ENCODE measurements at places on chromosomes 1 and 21.

- DNase-seq = no peak
Observed at GRCh38 chr1:152511596-152511995, 993 bp downstream of the LCE5A start.

GRCh38 chr1:24502065-24502708, 449 bp upstream of the RCAN3 start:
- DNase-seq = peak; percentile 75

DNA sequence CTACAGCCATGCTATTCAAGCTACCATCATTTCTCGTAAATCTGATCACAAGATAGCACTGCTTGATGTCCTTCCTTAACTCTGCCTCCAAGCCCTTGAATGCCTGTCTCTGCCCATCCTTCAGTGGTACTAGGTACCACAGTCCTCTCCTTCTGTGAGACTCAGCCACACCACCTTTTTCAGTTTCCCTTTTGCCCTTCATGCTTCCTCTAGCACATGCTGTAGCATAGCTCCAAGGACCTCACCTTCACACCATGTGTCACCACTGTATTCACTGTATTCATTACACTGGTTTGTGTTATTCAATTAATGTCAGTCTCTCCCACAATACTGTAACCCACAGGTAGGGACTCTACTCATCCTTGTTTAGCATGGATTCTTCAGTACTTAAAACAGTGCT, 8.0 kb upstream of the TP53BP2 start:
- DNase-seq = no peak

- DNase-seq = no peak
Observed at GRCh38 chr1:162688521-162688920, 56.3 kb downstream of the DDR2 start.

DNA sequence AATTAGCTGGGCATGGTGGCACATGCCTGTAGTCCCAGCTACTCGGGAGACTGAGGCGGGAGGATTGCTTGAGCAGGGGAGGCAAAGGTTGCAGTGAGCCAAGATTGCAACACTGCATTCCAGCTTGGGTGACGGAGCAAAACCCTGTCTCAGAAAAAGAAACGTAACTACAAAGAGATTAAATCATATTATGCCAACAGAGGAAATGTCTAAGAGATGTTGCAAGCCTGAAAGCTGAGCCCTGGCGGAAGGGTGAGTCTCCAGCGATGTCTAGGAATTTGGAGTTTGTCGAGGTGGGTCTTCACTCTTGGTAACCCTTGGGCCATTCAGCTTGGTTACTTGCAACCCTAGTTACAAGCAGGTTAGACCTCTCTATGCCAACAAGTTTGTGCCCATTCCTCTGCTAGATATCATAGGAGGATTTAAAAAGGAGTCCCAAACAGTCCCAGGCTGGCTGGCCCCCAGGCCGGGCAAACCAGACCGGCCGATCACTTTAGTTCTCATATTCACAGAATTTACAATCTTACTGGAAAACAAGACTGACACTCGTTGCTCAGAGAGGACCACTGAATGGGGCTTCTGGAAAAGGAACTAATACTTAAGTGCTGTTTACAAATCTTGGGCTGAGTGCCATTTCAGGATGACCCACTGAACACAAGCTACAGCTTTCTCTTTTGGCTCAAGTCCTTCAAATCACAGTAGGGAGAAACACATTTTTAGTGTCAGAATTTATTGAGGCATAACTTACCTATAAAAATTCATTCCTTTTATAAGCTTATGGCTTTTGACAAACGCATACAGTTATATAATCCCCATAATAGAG, 27.1 kb downstream of the SLC30A1 start:
- DNase-seq = no peak

GRCh38 chr1:116569776-116570357, 959 bp downstream of the CD58 start:
- DNase-seq = no peak

DNA sequence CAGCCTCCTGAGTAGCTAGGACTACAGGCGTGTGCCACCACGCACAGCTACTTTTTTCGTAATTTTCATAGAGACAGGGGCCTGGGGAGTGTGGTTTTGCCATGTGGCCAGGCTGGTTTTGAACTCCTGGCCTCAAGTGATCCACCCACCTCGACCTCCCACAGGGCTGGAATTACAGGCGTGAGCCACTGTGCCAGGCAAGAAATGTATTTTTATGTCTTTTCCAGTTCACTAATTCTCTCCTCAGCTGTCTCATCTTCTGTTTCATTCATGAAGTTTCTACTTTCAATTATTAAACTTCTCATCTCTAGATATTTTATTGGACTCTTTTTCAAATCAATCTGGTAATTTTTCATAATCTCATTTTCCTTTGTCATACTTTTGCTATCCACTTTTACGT, 72.1 kb upstream of the DISP3 start:
- DNase-seq = no peak

GRCh38 chr1:38194472-38194871, 147.9 kb upstream of the POU3F1 start:
- DNase-seq = no peak

GRCh38 chr21:44425307-44425894, 29.9 kb upstream of the LRRC3 start:
- DNase-seq = no peak
